Aorta (tissue), 5 donors: ENCODE measurements at places on chromosomes 6 and 20.
A peak's percentile ranks its signal among the peaks of the same experiment; 100 is the strongest.

GRCh38 chr6:89526563-89526869 is 93.6 kb downstream of the ANKRD6 start:
- H3K4me3 ChIP-seq: no peak overlapping the region
- no peaks in the 10 kb centered on the region for H3K36me3 ChIP-seq
- H3K4me1 ChIP-seq: peaks cover 2% of the 10 kb centered on the region
- H3K27me3 ChIP-seq: no peaks in the 10 kb centered on the region
- peak overlapping the region; percentile 76 for H3K27ac ChIP-seq
- no peak for DNase-seq

DNA sequence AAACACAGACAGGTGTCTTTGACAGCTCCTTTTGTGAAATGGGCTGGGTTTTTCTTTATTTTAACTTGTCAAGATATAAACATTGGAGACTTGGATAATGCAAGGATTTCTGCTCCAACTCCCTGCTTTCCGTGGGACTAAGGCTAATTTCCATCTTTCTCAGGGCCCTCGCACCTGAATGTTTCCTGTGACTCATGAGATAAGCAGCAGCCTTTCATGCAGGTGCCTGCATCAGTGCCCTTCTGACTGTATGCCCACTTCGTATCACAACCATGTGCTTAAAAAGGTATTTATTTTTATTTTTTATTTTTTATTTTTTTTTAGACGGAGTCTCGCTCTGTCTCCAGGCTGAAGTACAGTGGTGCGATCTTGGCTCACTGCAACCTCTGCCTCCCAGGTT is 736.1 kb downstream of the DOK5 start:
- no peak overlapping the region for H3K4me3 ChIP-seq
- no peaks in the 10 kb centered on the region for H3K4me1 ChIP-seq
- H3K36me3 ChIP-seq: no peaks in the 10 kb centered on the region

DNA sequence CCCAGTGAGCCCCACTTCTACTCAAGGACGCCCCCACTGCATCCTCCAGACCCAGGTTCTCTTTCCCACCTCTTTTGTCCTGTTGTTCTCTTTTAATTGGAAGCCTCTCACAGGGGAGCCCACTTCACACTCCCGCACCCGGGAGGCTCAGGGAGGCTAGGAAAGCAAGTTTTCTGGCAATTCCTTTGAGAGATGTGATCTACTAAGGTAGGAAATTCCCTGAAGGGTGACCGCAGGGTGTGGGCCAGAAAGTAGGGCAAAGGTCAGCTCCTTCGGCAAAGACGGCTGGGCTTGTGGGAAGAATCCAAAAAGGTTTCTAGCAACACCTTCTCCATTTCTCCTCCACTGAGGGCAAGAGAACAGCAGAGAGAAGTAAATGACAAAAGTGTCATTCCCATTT is 98.1 kb upstream of the PTPN1 start:
- no peak for DNase-seq
- no peak overlapping the region for H3K4me3 ChIP-seq
- no peaks in the 10 kb centered on the region for H3K4me1 ChIP-seq
- no peaks in the 10 kb centered on the region for H3K36me3 ChIP-seq

- H3K4me1 ChIP-seq: no peaks in the 10 kb centered on the region
- H3K27ac ChIP-seq: no peak overlapping the region
- H3K4me3 ChIP-seq: no peak overlapping the region
- H3K36me3 ChIP-seq: no peaks in the 10 kb centered on the region
These were observed 63.7 kb upstream of the SULF2 start for GRCh38 chr20:47849006-47849405.

DNA sequence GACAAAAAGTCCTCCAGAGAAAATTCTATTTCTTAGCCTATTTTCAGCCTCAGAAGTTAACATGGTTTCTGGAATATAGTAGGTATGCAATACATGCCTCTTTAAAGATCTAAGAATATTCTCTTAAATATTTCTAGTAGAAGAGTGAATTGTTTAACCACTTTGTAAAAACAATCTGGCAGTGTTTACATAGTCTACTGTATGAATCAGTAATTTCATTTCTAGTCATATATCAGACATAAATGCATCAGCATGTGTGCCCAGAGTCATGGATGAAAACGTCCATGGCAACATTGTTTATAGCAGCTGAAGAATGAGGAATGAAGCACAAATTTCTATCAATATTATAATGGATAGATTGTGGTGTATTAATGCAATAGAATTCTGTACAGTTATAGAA is 124.9 kb downstream of the NKAIN2 start:
- H3K27ac ChIP-seq: no peak overlapping the region
- DNase-seq: no peak
- no peaks in the 10 kb centered on the region for H3K36me3 ChIP-seq
- H3K4me3 ChIP-seq: no peak overlapping the region
- H3K4me1 ChIP-seq: no peaks in the 10 kb centered on the region

DNA sequence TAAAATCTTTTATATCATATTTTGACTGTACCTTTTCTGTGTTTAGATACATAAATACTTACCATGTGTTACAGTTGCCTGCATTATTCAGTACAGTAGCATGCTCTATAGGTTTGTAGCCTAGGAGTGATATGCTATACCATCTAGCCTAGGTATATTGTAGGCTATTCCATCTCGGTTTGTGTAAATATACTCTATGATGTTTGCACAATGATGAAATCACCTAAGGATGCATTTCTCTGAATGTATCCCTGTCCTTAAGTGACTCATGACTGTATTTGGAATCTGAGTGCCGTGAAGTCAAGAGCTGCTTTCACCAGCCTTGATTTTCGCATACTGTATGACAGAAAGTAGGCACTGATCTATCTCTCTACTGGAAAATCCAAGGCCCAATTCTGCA is 129.9 kb downstream of the UTRN start:
- H3K27me3 ChIP-seq: no peaks in the 10 kb centered on the region
- H3K4me3 ChIP-seq: no peak overlapping the region
- H3K36me3 ChIP-seq: no peaks in the 10 kb centered on the region
- no peak for DNase-seq
- H3K4me1 ChIP-seq: peaks cover 2% of the 10 kb centered on the region
- H3K27ac ChIP-seq: no peak overlapping the region

GRCh38 chr20:44394452-44394701 is 38.9 kb downstream of the HNF4A start:
- DNase-seq: no peak
- H3K4me1 ChIP-seq: no peaks in the 10 kb centered on the region
- no peak overlapping the region for H3K4me3 ChIP-seq
- H3K27ac ChIP-seq: no peak overlapping the region

DNA sequence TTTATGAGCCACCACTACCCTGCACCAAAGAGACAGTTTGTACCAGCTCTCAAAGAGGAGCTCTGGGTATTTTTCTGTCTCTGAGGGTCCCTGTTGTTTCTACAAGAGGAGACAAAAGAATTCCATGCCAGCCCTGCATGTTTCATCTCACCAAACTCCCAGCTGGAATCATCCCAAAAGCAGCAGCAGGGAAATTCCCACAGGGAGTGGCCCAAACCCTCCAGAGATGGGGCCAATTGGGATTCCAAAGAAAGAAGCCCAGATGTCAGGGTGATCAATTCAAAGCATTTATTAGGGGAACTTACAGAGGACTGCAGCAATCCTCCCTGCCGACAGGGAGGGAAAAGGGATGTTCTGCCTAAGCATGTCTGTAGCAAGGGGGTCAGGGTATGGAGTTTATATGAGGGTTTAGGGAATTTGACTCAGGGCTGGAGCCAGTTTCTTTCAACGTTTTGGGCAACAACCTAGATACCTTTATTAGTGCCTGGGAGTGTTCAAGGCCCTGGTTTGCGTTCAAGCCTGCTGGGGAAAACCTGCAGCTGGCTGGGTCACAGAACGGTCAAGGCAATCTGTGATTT is 47.2 kb downstream of the MUC22 start:
- H3K4me3 ChIP-seq: no peak overlapping the region
- no peak overlapping the region for H3K27ac ChIP-seq
- DNase-seq: no peak
- H3K27me3 ChIP-seq: no peaks in the 10 kb centered on the region

DNA sequence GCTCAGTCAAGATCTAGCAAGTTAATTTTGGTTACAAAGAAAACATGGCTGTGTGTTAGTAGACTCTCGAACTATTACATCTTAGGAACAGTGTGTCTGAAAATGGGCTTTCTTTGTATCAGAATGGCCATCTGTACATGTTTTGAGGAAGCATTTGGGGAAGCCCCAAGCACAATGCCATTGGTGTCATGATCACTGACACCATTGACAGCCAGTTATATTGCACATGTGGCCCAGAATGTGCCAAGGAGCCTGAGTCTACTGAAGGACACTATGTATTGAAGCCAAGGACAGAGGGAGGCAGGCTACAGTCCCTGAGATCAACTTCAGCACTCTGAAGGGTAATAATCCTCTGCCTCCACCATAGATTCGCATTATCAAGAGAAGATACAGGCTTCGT is 12.6 kb upstream of the FAM50B start:
- H3K27ac ChIP-seq: no peak overlapping the region
- H3K36me3 ChIP-seq: no peaks in the 10 kb centered on the region
- H3K4me1 ChIP-seq: peaks cover 3% of the 10 kb centered on the region
- DNase-seq: no peak
- no peak overlapping the region for H3K4me3 ChIP-seq

DNA sequence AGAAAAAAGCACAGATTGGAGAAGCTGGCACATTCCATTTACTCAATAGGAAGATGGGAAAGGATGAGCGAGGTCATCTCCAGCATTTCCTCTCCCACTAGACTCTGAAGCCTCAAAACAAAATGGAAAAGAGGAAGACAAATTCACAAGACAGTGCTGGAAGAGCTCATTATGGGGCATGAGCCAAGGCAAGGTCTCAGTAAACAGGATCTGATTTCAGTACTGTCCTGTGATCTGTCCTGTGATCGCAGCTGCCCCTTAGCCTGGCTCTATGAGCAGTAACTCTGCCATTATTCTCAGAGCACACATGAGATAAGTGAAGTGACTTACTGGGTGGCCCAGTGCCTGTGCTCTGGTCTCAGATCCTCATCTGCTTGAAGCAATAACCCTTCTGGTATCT is 68.1 kb upstream of the SLC4A11 start:
- no peak overlapping the region for H3K27ac ChIP-seq
- DNase-seq: no peak
- H3K27me3 ChIP-seq: no peaks in the 10 kb centered on the region
- H3K4me3 ChIP-seq: no peak overlapping the region
- H3K4me1 ChIP-seq: no peaks in the 10 kb centered on the region
- H3K36me3 ChIP-seq: peaks cover 8% of the 10 kb centered on the region

GRCh38 chr20:58202044-58202443 is 26.4 kb downstream of the ANKRD60 start:
- no peak for DNase-seq
- H3K27me3 ChIP-seq: no peaks in the 10 kb centered on the region
- no peaks in the 10 kb centered on the region for H3K36me3 ChIP-seq
- H3K4me3 ChIP-seq: no peak overlapping the region
